ENCODE measurements at places on chromosomes 4 and X.

GRCh38 chrX:154731881-154732280, 19.0 kb downstream of the GAB3 start:
- no peak for DNase-seq

- peak; percentile 60 for DNase-seq
Measured at GRCh38 chr4:10045481-10045880, 24.2 kb upstream of the SLC2A9 start.

GRCh38 chr4:99148550-99148949, 4.5 kb upstream of the ADH4 start:
- DNase-seq = no peak

DNA sequence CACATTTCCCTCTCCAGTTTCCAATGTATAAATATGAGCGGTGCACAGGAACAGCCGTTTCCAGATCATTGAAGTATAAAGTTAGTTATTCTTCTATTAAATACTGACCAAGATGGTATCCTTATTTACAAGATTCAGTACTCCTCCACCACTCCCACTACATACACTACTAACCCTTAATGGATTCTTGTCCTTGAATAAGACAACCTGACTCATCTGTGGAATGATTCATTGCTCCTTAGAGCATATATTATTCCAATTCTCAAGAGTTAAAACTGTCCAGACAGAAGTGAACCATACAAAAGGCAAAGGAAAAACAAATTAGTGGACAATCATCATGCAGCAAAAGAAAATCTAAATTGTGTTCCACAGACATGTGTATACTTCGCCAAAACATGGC, 373.3 kb downstream of the IDS start:
- no peak for DNase-seq

DNA sequence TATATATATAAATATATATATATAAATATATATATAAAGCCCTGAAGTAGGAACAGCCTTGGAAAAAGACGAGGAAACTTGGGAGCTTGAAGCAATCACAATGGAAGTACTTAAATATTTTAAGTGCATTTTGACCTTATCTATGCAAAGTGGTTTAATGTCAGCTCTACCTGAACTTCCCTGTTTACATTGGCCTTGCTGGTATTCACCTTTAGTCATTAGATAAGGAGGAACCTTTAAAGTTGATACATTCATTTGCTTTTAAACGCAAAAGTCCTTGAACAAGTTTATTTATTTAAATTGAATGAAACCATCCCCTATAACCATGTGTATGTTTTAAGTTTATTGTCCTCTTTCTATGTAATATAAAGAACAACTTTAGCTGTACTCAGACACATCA, 166.7 kb upstream of the ANKRD50 start:
- no peak for DNase-seq

- DNase-seq = no peak
Measured at GRCh38 chr4:143358923-143359643, 22.4 kb downstream of the GAB1 start.

- DNase-seq = no peak
Measured at GRCh38 chrX:120568035-120568434, 7.3 kb upstream of the CUL4B start.

- peak; percentile 44 for DNase-seq
Measured at GRCh38 chr4:83629945-83630721, 94.2 kb downstream of the GPAT3 start.

DNA sequence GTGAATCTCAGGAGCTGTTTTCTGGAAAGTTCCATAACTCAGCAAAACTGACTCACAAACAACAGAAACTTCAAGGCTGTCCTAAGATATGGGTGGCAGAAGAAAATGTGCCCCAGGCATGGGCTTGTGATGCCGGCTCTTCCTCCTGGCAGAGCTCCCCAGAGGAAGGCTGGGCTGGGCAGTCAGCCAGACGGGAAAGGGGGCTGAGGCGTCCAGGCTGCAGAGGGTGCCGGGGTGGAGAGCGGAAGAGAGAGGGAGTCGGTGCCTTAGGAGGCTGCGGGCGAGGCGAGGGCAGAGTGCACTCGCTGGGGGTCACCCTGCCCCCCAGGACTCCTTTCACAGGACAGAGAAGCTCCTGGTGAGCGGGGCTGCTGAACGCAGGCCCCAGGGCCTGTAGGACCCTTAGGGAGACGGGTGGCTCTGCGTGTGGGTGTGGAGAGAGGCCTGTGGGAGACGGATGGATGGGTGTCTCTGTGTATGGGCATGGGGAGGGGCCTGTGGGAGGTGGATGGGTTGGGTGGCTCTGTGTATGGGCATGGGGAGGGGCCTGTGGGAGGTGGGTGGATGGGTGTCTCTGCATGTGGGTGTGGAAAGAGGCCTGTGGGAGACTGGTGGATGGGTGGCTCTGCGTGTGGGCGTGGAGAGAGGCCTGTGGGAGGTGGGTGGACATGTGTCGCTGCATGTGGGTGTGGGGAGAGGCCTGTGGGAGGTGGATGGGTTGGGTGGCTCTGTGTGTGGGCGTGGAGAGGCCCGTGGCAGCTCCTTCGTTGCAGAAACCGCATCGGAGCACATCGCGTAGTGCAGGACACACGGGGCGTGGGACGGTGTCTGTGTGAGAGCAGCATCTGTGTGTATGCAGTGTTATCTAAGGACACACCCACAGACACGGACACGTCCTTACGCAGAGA, 15.9 kb downstream of the PCGF3 start:
- no peak for DNase-seq

GRCh38 chrX:20005883-20006282, 15.0 kb upstream of the BCLAF3 start:
- no peak for DNase-seq

- no peak for DNase-seq
Measured at GRCh38 chr4:108900018-108900580, 137.2 kb upstream of the ETNPPL start.

DNA sequence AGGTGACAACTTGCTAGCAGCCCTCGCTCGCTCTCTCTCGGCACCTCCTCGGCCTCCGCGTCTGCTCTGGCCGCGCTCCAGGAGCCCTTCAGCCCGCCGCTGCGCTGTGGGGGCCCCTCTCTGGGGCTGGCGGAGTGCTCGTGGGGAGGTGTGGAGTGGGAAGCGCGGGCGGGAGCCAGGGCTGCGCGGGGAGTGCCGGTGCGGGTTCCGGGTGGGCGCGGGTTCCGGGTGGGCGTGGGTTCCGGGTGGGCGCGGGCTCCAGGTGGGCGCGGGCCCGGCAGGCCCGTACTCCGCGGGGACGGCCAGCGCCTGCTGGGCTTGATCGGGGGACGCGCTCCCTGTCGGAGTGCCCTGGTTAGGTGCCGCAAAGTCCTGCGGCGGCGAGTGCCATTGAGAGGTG, 384.3 kb downstream of the GPM6A start:
- no peak for DNase-seq

GRCh38 chr4:156290811-156291210, 337.1 kb upstream of the CTSO start:
- DNase-seq = peak; percentile 16

- no peak for DNase-seq
Measured at GRCh38 chr4:99052902-99053301, 35.7 kb downstream of the ADH5 start.

- peak; percentile 37 for DNase-seq
Measured at GRCh38 chr4:174398728-174399127, 115.0 kb downstream of the CEP44 start.

GRCh38 chrX:39169976-39170375, 368.7 kb downstream of the MID1IP1 start:
- DNase-seq = no peak

DNA sequence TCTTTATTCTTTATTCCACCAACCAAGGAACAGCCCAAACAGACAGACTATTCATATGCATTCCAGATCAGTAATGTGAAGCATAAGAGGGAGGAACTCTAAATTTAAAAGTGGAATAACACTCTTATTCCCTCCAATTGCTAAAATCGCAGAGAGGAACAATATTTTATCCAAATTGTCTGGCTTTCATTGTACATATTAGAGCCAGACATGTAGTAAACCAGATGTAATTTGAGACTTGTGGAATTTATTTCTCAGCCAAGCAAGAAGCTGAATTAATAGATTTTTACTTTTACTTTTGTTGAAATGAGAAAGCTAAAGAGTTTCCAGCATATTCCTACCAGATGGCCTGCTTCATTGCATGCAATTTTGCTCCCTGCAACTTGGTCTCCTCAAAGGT, 674.6 kb upstream of the SLIT2 start:
- DNase-seq = peak; percentile 9

DNA sequence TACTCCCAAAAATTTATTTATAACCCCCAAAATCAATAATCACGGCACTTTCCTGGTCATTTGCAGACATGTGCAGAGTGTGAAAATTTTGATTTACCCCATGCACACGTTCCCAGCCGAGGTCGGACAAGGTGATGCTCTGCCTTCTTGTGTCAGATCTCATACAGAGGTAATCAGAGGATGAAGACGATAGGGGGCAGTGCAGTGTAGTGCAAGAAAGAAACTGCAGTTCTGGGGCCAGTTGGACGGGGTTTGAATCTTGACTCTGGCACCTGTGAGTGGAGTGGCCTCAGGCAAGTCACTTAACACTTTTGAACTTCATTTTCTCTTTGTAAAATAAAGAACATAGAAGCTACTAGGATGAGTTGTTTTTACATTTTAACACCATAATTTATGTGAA, 88.4 kb downstream of the FRMPD3 start:
- DNase-seq = peak; percentile 38

GRCh38 chrX:86154553-86154952, 6.3 kb downstream of the DACH2 start:
- no peak for DNase-seq

GRCh38 chr4:114389070-114389685, 209.4 kb upstream of the UGT8 start:
- DNase-seq = no peak

DNA sequence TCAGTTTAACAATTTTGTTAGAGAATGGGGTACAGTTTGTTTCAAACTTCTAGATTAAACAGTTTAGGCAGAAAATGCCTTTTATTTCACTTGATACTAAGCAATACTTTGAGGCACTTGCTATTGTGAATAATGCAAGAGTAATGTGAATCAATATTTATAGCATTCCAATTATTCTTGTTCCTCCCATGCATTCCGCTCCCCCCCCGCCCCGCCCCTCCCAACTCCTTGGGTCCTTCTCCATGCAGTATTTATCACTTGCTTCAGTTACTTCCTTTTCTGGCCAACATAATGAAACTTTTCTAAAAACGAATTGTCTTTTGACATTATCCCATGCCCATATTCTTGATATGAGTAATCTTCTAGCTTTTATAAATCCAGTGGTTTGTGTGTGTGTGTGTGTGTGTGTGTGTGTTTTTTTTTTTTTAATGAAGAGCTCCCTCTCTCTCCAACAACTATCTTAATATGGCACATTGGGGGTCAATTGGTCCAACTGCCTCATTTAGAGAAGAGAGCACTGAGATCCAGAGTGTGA, 1.6 kb downstream of the BANK1 start:
- DNase-seq = peak; percentile 71

DNA sequence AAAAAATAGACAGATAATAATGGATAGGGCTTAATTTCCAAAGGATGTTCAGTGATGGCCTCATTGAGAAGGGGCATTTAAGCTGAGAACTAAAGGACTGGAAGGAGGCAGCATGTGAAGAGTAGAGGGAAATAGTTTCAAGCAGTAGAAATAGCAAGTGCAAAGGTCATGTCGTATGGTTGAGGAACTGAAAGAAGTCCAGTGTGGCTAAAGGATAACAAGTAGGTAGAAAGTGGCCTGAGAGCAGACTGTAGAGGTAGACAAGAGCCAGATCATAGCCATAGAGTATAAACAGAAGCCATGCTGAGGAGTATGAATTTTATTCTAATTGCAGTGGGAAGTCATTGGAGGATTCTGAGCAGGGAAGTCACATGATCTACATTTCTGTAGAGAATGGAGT, 72.3 kb downstream of the GRIA3 start:
- no peak for DNase-seq

GRCh38 chr4:171017593-171017992, 795.6 kb upstream of the GALNTL6 start:
- no peak for DNase-seq

DNA sequence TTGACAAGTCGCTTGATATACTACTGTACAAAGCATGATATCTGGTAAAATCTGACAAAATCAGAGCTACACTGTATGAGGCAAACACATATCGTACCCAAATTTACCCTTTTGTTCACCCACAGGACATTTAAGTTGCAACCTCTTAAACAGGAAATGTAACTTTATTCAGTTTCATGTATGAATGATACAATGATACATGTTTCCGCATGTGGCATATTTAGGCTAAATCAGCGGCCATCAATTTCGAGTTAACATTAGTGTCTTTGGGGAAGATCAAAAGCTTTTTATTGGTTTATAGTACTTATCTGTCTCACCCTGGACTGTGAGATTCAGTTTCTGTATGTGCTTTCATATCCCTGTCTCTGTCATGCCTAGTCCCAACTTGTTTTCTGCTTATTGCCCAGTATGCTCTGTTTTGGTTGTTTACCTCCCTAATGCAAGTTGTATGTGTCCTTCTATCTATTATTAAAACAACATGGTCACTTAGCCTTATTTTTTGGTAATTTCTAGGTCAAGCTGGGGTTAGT, 97.3 kb upstream of the HPRT1 start:
- DNase-seq = no peak

Measured in GM03348 (cell line).